Hippocampal formation (tissue), 2 donors: ENCODE measurements at places on chromosomes 1 and 21.

DNA sequence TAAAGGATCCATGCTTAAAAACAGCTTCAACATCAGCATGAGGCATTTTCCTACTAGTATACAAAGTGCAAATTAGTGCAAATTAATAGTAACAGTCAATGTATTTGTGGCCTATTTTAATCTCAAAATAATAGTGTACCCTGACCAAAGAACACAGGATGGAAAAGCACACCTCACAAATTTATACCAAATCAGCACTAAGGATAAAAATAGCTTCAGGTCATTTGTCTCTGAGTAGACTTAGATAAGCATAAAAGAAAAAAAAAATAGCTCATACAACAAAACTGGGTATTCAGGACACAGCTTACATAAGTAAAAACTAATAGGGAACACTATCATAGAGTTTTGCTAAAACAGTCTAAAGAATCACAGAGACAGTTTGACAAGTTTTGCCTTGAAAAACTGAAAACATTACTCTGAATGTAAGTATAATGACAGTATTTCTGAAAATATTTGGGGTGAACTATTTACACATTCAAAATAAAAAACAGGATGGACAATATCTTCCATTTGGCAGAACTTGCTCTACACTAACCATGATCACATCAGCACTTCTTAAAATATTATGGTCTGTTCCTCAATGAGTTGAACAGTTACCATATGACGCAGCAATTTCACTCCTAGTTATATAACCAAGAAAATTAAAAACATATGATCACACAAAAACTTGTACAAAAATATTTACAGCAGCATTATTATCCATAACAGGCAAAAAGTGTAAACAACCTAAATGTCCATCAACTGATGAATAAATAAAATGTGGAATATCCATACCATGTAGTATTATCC, 46.3 kb downstream of the RNF115 start:
- no peak for DNase-seq

GRCh38 chr1:211830055-211830327, 572 bp downstream of the LPGAT1 start:
- no peak for DNase-seq

- DNase-seq: no peak
Measured at GRCh38 chr1:153349363-153350320, 1.0 kb upstream of the PGLYRP4 start.

DNA sequence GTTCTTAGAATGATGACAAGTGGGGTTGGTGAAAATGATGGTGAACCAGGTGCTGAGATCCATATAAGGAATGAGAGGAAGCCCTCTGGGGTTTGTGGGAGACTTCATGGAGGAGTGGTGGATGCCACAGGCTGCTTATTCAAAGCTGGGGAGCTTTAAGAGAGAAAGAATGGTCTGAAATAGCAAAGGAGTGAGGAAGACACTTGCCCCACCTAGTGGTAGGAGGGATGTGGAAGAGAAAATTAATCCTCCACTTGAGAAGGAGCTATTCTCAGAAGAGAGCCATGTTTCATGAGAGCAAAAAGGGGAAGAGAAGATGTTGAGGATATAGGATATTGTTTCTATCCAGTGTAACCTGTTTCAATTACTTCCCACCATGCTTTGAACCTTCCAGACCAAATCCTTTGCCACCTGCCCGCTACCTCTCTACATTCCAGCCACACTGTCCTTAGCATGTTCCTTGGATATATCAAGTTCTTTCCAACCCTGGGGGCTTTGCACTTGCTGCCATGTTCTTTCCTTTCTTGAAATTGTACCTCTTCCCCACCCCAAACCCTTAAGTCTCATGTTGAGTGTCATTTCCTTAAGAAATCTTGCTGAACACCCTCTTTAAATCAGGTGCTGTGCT, 19.6 kb upstream of the ZNF648 start:
- peak; percentile 49 for DNase-seq

DNA sequence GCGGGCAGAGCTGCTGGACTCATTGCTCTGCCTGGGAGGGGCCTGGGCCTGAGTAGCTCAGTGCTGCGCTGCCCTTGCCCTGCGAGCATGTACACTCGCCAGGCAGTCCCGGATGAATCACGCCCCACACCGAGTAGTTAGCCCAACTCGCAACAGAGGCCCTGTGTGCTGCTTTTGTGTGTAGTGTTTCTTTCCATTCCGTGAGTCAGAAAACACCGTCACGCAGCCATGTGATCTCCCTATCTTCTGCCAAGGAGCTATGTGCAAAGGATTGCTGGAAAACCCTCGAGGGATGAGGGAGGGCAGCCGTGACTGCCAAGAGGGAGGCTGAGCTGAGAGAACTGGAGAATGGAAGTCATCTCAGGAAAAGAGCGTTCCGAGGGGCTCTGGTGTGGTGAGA, 37.3 kb downstream of the NENF start:
- peak; percentile 83 for DNase-seq

- no peak for DNase-seq
Measured at GRCh38 chr1:24308365-24309015, 10.7 kb upstream of the GRHL3 start.

DNA sequence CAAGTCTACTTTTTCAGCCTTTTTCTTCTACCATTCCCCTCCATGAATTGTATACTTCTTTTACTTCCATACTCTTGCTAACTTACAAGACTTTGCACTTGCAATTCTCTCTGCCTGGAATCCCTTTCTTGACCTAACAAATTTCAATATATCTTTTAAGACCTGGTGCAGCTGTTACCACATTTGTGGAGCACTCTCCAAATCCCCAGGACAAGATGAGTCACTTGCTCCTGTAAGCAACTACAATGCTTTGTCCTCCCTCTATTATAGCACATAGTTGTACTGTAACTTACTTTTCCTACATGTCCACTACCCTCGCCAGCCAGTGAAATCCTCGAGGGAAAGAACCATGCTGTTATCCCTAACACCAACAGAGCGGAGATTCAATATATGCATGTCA, 43.1 kb downstream of the WARS2 start:
- DNase-seq: no peak

DNA sequence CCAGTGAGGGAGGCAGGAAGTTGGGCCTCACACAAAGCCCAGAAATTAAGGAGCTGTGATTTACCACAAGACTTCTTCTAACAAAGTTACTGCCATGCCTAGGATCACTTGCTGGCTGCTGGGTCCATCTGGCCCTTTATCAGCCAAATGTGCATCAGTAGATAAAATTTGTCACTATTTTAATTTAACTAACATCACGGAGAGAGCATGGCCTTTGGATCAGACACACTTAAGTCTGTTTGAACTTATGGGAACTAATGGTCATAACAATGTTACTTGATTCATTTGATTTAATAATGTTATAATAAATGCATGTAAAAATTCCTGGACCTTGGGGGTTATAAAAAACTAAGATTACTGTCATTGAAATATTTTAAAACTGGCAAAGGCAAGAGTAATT, 67.2 kb upstream of the CCDC190 start:
- no peak for DNase-seq

- no peak for DNase-seq
Measured at GRCh38 chr1:38699330-38700076, 160.1 kb downstream of the RRAGC start.

- DNase-seq: no peak
Measured at GRCh38 chr1:68331117-68331865, 99.0 kb upstream of the WLS start.

GRCh38 chr1:30242722-30243457, 480.5 kb downstream of the MATN1 start:
- DNase-seq: no peak

DNA sequence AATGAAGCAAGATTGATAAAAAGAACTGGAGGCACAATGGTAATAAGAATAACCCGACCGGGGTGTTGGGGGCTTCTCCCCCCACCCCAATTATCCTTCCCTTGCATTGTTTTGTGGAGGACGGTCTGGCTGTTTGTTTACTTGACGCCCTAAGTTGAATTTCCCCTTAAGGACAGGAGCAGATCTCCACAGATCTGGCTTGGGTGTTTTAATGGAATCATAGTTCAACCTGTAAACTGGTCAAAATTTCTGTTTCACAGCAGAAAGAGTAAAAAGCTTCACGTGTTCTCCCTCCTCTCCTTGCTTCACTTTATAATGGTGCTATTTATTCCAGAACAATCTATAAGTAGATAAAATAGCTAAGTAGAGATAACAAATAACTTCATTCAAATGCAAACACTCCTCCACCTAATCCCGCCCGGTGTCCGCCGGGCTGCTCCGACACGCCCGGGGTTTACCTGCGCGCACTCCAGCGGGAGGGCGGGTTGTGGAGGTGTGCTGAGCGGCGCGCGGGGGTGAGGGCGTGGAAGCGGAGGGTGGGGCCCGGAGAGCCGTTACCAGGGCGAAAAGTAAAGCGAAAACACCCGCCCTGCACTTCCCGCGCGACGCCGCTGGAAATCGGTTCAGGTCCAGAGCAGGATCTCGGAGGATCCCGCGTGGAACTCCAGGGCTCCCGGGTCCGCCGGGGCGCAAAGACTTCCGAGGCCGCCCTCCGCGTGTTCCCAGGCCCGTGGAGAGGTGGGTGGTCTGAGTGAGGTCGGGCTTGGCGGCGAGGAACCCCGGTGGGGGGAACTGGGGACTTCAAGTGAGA, 2.0 kb upstream of the ATF3 start:
- DNase-seq: no peak

GRCh38 chr1:239997515-239998311, 94.0 kb upstream of the FMN2 start:
- DNase-seq: no peak

DNA sequence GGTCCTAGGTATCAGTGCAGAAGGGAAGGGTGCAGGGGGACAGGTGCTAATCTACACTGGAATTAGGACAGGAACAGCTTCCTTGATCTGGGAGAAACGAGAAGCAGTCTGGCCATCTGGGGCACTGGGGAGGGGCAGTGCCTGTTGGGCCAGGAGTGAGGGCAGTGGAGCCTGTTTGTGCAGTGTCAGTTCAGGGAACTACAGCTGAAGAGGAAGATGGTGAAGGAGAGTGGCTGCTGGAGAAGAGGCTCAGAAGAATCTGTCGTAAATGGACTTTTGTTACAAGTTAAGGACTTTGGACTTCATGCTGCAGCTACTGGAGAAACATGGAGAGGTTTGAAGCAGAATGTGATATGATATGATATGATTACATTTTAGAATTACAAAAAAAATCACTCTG, 3.2 kb upstream of the TNFSF4 start:
- no peak for DNase-seq

DNA sequence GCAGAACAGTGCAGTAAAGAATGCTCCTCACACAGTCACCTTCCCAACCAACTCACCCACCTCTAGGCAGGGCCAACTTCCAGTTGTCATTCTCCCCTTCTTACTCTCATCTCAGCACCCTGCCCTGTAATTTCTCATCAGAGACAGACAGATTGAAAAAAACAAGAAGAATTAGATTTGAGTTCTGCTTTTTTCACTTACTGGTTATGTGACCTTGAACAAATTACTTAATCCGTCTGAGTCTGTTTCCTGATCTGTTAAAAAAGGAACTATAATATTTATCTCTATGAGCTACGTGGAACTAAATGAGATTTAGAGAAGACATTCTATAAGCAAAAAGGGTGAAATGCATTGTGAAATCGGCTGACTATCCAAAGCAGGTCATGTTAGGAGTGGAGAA, 330.3 kb downstream of the ZNF326 start:
- no peak for DNase-seq

GRCh38 chr1:12143631-12144155, 23.1 kb upstream of the TNFRSF1B start:
- no peak for DNase-seq

DNA sequence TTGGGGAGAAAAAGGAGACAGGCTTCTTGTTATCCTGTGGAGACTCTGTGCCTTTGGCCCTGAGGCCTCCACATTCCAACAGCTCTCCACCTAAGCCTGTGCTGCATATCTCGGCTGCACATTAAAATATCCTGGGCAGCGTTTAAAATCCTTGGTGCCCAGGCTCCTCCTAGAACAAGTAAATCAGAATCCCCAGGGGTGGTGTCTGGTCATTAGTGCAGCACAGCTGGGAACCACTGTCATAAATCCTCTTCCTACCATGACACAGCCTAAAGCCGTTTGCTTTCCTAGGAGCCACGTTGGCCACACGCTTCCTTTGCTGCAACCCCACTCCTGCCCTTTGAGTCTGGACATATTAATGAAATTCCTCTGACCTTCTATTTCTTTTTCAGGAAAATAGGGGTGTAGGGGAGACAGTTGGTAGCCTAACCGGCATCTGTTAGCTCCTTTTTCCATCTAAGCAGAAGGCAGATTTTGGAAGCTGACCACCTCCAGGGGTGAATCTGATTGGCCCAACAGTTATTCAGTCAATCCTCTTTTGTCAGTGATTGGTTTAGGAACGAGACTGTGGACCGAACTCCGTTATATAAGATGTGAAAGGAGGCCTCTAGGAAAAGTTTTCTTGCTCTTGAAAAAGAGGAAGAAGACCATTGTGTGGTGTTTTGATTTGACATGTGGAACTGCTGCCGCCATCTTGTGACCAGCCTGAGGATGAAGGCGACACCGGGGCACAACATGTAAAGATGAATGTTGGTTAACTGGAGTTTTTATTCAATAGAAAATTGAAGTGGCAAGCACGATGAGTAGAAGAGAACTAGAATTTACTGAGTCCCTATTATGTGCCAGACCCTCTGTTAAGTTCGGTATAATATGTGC, 41.9 kb downstream of the JUN start:
- no peak for DNase-seq

GRCh38 chr1:231842441-231842840, 215.9 kb downstream of the DISC1 start:
- DNase-seq: no peak

DNA sequence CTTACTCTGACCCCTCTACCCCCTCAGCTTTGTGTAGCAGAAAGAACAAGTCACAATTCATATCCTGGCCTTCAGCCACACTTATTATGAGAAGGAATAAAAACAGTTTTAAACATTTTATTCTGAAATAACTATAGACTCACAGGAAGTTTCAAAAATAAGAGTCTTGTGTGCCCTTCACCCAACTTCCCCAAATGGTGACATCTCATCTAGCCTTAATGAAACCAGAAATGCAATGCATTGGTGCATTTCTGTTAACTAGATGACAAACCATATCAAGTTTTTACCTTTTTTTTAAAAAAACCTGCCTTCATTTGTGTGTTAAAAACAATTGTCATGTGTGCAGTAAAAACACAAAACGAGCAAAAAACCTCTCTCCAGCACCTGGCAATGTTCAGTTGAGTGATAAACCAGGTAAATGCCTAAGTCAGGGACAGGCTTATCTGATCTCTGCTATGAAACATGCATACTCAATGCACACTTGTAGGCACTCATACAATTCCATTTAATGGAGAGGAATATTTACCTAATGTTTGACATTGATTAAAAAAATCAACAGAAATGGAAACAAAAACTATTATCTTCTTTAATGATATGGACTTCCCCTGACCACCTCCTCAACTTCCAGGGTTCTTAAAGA, 51.5 kb downstream of the SH3BGR start:
- DNase-seq: no peak

GRCh38 chr1:201456499-201457309, 12.3 kb downstream of the PHLDA3 start:
- peak; percentile 18 for DNase-seq

GRCh38 chr1:44842862-44843655, at the start of gene PTCH2:
TSS of gene PTCH2 (minus strand) at chr1:44843253. CDS start at chr1:44842932, 321 bp downstream.
- peak; percentile 34 for DNase-seq
